SK-N-DZ (cell line): ENCODE measurements at places on chromosomes 13 and 19.

DNA sequence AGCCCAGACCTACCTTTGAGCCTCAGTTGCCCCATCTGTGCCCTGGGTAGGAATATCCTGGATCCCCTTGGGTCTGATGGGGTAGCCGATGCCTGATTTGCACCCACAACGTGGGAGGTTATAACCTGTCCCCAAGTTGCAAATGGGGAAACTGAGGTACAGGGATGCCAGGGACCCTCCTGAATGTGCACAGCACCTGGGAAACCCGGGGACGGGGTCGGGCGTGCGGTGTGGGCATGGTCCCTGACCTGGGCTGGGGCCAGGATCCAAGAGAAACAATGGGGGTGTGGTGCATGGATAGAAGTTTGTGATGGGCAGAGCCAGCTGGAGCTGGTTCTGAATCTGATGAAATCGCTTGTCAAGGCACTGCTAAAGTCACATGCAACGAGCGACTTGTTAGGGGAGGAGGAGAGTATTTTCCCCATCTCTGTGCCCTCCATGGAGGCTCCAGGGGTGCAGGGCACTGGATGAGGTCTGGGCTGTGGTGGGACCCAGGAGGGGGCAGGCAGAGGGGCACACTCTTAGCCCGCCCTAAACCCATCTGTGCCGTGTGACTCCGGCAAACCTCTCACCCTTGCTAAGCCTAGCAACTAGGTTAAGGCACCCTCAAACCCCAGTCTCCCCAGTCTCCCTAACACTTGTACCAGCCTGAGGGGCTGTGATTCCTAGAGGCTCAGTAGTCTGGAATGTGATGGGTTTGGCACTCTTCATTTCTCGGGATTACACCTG, 749 bp downstream of the GDF15 start:
- no peak for DNase-seq

DNA sequence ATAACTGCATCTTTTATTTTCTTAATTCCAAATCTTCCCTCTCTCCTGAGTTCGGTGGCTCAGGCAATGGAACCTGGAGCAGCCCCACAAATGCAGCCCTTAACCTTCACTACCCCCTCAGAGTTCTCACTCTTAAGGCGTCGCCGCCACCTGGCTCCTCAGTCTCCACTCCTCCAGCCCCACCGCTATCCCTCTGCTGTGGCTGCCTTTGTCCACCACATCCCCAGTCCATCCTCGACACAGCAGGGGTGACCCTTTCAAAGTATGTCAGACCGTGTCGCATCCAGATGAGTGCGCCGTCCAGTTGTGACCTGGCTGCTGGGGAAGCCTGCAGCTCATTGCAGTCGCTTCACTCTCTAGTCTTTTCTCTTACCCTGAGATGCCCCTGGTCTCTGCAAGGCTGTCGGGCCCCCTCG, 1.0 kb downstream of the SPPL2B start:
- DNase-seq, result no peak

- no peak for DNase-seq
Measured at GRCh38 chr19:44782729-44783128, 5.0 kb downstream of the CBLC start.

DNA sequence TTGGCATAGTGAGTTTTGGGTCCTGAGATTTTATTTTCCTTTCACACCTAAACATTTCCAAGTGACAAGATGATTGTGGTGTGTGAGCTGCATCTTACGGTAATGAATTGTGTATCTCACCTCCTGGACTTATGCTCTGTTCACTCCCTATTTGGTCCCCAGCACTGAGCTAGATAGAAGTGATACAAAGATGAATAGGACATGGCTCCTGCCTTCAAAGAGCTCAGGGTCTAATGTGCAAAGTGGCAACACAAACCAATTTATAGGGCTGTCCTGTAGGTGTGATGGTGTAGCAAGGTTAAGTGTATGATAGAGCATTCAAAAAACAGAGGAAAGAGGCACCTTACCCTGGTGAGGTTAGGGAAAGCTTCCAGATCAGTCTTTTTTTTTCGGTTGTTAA, 17.6 kb upstream of the TNFRSF19 start:
- DNase-seq, result no peak

- no peak for DNase-seq
Measured at GRCh38 chr19:22528956-22529355, 105.2 kb upstream of the ZNF492 start.

DNA sequence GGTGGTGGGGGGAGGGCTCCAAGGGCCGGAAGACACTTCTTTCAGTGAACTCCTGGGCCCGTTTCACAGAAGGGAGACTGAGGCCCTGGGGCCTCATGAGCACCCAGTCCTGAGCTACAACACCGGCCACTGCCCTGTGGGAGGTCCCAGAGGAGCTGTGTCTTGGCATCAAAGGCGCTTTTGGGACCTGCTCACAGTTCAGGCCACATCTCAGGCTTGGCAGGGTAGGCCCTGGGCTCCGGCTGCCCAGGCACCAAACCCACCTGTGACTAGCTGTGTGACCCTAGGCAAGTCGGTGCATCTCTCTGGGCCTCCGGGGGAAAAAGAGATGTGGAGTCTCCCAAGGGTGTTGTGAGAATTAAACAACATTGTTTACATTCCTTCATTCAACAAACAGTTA, 29.5 kb downstream of the NFILZ start:
- DNase-seq, result no peak

GRCh38 chr13:92451060-92451459, 775.5 kb upstream of the GPC6 start:
- no peak for DNase-seq
